CD8-positive, alpha-beta memory T cell (primary cell): ENCODE measurements at places on chromosomes 3 and 15. TPM values are rescaled to one million over a fixed set of nuclear protein-coding genes. Genes with fewer than 3 reads are reported as not detected.

Gene NANOGP8
- total RNA-seq, result not detected

Gene SPTSSB
- total RNA-seq, result not detected

Gene ERC2
- not detected for total RNA-seq

Gene GBE1
- 22.5 TPM for total RNA-seq

- H3K4me1 ChIP-seq, result no peaks in the 10 kb centered on the region
- no peak overlapping the region for H3K4me3 ChIP-seq
- DNase-seq, result no peak
- H3K27me3 ChIP-seq, result no peaks in the 10 kb centered on the region
- H3K27ac ChIP-seq, result no peak overlapping the region
These were observed 9.0 kb upstream of the STRIT1 start for GRCh38 chr3:155302481-155302880.

DNA sequence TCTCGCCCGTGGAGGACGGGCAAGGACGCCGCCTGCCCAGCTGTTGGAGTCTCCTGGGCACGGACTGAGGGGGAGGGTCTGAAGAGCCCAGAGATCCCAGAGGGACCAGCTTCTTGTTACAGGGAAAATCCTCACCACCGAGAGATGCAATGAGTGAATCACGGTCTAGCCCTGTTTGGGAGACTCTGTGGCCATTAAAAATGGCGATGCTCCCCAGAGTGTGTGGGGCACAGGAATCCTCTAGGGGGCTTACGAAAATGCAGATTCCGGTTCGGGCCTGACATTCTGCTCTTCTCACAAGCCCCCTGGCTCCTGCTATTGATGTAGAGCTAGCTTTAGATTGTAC is 35.5 kb upstream of the EPHB3 start:
- no peak for DNase-seq
- H3K27ac ChIP-seq, result no peak overlapping the region

- no peaks in the 10 kb centered on the region for H3K27me3 ChIP-seq
- no peaks in the 10 kb centered on the region for H3K4me1 ChIP-seq
- no peaks in the 10 kb centered on the region for H3K36me3 ChIP-seq
- no peak for DNase-seq
These were observed 38.5 kb upstream of the DNAJC13 start for GRCh38 chr3:132378846-132379245.

GRCh38 chr15:91855241-91855640 is 1.7 kb downstream of the SLCO3A1 start:
- peaks cover 73% of the 10 kb centered on the region for H3K4me1 ChIP-seq
- H3K4me3 ChIP-seq, result peak overlapping the region; percentile 62
- DNase-seq, result no peak
- peak overlapping the region; percentile 34 for H3K27ac ChIP-seq
- H3K27me3 ChIP-seq, result no peaks in the 10 kb centered on the region
- H3K36me3 ChIP-seq, result no peaks in the 10 kb centered on the region

GRCh38 chr3:159775372-159775961 is 213.2 kb upstream of the IL12A start:
- H3K4me3 ChIP-seq, result no peak overlapping the region
- no peak overlapping the region for H3K27ac ChIP-seq
- H3K36me3 ChIP-seq, result no peaks in the 10 kb centered on the region
- H3K4me1 ChIP-seq, result no peaks in the 10 kb centered on the region
- H3K27me3 ChIP-seq, result no peaks in the 10 kb centered on the region
- DNase-seq, result no peak

DNA sequence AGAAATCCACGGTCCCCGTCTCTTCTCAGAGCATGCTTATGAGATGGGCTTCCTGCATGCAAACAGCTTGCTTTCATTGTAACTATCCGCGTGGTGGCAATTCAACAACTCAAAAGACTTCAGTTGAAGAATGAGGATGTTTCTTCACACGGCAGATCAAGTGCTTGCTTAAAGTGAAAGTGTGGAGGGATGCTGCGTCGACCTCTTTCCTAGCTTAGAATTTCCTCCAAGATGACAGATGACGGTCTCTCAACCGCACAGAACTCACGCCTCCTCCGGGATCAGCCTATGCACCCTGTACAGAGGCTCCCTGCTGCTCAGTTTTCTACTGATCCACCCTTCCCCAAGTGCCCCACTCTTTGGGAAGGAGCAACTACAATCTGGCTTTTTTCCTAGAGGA is 47.8 kb downstream of the PCSK6 start:
- no peak for DNase-seq
- H3K27ac ChIP-seq, result no peak overlapping the region
- no peaks in the 10 kb centered on the region for H3K36me3 ChIP-seq
- no peaks in the 10 kb centered on the region for H3K27me3 ChIP-seq
- no peaks in the 10 kb centered on the region for H3K4me1 ChIP-seq
- no peak overlapping the region for H3K4me3 ChIP-seq

DNA sequence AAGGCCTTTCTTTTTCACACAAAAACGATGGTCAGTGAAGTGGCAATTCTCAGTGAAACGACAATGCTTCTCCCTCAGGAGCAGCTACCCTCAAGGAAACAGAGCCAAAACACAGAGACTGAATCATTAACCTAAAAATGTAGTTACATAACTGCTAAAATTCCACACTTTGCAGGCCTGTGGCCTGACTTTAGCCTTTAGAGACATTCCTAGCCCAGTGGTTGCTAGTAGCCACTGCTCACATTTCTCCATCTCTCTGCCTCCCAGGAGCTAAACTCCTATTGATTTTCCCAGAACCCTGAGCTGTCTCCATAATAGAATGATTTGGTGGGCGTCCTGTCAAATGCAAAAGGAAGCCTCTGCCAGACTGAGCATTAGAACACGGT is 630.1 kb upstream of the KCNMB2 start:
- no peak overlapping the region for H3K4me3 ChIP-seq
- H3K27ac ChIP-seq, result no peak overlapping the region
- H3K27me3 ChIP-seq, result no peaks in the 10 kb centered on the region
- no peaks in the 10 kb centered on the region for H3K4me1 ChIP-seq
- DNase-seq, result no peak

DNA sequence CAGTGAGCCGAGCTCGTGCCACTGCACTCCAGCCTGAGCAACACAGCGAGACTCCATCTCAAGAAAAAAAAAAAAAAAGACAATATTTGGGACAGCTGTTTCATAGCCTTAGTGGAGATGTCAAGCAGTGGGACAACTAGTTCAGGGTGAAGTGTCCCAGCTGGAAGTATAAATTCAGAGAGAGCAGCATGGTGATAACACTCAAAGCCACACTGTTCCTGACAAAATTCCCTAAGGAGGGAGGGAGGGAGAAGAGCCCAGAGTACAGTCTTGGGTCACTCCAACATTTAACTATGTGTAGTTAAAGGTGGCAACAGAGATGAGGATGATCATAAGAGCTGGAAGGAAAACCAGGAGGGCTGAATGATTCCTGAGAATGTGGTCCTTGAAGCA is 21.1 kb upstream of the IP6K2 start:
- H3K36me3 ChIP-seq, result no peaks in the 10 kb centered on the region
- no peaks in the 10 kb centered on the region for H3K4me1 ChIP-seq
- no peak for DNase-seq

DNA sequence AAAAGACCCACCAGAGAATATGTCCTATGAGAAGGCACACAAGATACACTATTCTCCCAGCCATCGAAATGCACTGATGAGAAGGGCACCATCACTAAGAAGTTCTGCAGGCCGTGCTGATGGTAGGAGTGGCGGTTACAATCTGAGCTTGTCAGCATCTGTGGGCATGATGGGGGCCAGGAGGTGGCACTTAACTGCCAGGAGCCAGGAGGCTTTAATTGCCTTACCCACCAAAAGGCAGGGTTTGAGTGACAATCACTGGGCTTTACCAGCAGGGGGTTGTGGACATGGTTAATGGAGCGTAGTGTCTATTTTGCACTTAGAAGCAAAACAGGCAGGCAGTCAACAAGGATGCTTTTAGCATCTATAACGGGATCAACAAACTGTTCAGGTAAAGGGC is 16.0 kb upstream of the SQOR start:
- H3K4me3 ChIP-seq, result no peak overlapping the region
- no peak overlapping the region for H3K27ac ChIP-seq
- DNase-seq, result no peak
- H3K4me1 ChIP-seq, result no peaks in the 10 kb centered on the region
- no peaks in the 10 kb centered on the region for H3K36me3 ChIP-seq
- no peaks in the 10 kb centered on the region for H3K27me3 ChIP-seq

- H3K27me3 ChIP-seq, result no peaks in the 10 kb centered on the region
- H3K36me3 ChIP-seq, result no peaks in the 10 kb centered on the region
- H3K27ac ChIP-seq, result no peak overlapping the region
- no peak for DNase-seq
- H3K4me3 ChIP-seq, result no peak overlapping the region
These were observed 59.9 kb downstream of the ARHGEF26 start for GRCh38 chr3:154180836-154181691.
